ENCODE measurements at places on chromosomes 11 and 22.

DNA sequence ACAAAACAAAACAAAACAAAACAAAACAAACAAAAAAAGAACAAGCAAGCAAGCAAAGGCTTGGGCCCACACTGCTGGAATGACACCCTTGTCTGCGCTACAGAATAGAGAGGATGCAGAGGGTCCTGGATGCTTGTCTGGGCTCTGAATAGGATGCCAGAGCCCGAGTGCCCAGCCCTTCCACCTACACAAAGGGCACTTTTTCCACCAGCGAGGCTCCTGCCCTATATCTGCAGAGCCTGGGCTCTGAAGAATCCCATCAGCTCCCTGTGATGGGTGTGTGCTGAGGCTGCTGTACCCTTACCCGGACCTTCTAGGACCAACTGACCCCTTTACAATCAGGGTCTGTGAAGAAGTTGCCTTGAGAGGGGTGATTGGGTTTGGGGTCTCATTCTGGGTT is 221.2 kb downstream of the DSCAML1 start:
- DNase-seq, result no peak

DNA sequence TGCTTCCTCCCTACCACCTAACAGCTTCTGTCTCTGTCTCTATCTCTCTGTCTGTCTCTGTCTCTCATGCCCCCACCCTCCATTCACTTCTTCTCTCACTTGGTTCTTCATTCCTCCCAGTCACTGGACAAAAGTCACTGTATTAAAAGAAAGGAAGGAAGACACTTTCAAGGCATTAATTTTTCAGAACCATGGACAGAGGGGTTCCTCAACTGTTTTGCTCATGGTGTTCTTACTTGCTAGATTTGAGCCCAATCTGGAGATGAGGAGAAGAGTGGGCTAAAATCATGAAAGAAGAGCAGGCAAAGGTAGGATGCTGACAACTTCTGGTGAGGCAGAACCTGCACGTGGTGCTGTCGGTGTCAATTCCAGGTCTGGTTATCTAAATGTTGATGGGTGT is 116.7 kb upstream of the LARGE1 start:
- DNase-seq, result no peak

GRCh38 chr22:42676059-42676607 is 26.9 kb upstream of the CYB5R3 start:
- DNase-seq, result no peak

DNA sequence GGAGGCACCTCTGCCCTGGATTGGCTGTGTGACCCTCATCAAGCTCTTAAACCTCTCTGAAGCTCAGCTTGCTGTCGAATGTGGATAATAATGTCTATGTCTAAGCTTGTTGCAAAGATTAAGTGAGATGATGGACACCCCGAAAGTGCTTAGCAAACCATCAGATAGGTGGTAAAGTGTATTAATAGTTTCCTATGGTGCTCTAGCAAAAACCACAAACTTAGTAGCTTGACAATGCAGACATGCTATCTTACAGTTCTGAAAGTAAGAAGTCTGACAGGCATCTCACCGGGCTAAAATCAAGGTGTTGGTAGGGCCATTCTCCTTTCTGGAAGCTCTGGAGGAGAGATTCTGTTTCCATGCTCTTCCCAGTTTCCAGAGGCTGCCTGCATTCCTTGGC is 106.5 kb upstream of the CSNK2A3 start:
- no peak for DNase-seq

DNA sequence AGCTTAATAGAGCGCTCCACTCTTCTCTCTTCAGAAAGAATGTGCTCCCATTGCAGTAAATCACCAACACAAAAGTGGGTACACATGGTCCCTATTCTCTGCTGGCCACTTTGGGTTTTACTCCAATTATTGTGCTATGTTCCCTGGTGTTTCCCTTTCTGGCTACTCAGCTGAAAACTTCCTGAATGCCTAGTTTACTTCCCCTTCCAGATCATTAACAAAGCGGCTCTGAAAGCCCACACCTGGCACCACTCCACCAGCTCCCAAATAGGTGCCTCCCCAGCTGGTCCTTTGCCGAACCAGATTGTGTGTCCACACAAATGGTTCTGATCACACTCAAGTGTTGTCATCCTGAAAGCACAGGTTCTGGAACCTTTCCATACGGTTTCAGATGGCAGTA is 443.7 kb downstream of the NTM start:
- DNase-seq, result no peak

- DNase-seq, result no peak
Observed at GRCh38 chr11:1480191-1480554, 6.4 kb downstream of the MOB2 start.

GRCh38 chr11:36278531-36279282 is 10.5 kb downstream of the COMMD9 start:
- no peak for DNase-seq
